Stimulated activated CD8-positive, alpha-beta memory T cell treated with anti-CD3 and anti-CD28 coated beads, Interleukin-2, amount 100 ng/mL, for 48 hours (primary cell): ENCODE measurements at places on chromosomes 11 and 22.

DNA sequence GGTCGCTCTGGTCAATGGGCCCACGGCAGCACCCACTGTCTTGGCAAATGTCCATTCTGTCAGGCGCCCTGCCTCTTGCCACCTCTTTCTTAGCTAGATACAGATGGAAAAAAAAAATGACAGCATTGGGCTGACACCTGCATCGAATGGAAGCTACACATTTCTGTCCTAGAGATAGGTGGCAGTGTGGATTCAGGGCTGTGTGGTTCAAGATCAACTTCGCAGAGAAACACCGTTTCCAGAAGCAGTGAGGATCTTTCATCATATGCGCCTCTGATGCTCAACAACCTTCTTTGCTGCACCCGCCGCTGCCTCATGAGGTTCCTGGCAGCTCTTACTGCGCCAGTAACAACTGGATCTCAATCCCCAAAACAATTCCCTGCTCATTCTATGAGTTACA is 236.3 kb downstream of the KIRREL3 start:
- no peak for DNase-seq

GRCh38 chr22:46525389-46526243 is 11.8 kb downstream of the CELSR1 start:
- no peak for DNase-seq

- DNase-seq: no peak
These were observed 10.7 kb downstream of the LRP4 start for GRCh38 chr11:46907606-46908005.

DNA sequence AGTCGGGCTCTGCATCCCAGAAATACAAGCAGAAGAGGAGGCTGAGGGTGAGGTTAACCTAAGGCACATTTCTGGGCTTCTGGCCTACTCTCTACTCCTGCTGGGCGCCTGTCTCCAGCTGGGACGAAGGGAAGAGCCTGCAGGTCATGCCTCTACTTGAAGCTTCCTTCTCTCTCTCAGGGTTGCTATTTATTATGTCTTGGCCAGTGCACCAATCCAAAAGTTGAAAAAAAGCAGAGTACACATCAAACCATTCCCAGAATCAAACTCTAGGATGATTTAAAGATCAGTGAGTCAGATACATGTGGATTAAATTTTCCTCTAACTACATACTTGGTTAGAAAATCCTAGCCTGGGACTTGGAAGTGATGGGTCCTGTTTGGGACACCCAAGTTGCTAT is 60.2 kb upstream of the CDON start:
- DNase-seq: no peak

DNA sequence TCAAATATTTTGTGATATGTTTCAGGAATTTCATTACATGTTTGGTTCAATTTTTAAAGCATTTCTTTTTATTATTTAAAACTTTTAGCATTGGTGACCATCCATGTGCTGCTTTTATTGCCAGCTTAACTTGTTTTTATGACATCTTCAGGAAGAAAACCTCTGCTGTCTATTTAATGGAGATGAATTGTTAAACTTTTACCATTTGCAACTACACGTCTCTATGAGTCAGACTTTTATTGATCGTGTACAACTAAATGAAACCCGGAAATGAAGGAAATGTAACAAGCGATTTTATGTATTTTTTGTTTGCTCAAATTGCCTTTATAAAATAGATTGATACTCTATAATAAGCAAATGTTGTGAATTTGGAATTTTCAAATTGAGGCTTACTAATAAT is 113.0 kb downstream of the PTPRJ start:
- DNase-seq: no peak
